Stimulated activated CD4-positive, alpha-beta T cell treated with anti-CD3 and anti-CD28 coated beads, Interleukin-12 subunit alpha, Interleukin-12 subunit beta, amount 100 ng/mL, for 4 hours (primary cell): ENCODE measurements at places on chromosomes 7 and 10.

GRCh38 chr7:157357129-157358040 is 20.6 kb downstream of the DNAJB6 start:
- DNase-seq, result no peak

- no peak for DNase-seq
These were observed 29.4 kb downstream of the RRP12 start for GRCh38 chr10:97371696-97372095.

DNA sequence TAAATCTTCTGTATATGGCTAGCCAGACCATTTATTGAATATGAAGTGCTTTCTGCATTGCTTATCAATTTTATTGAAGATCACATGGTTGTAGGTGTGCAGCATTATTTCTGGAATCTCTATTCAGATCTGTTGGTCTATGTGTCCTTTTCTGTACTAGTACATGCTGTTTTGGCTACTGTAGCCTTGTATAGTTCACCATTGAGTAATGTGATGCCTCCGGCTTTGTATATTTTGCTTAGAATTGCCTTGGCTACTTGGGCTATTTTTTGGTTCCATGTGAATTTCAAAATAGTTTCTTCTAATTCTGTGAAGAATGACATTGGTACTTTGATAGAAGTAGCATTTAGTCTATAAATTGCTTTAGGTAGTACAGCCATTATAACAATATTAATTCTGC is 1187.2 kb downstream of the XPNPEP1 start:
- DNase-seq, result no peak

GRCh38 chr7:34759477-34760125 is 101.6 kb downstream of the NPSR1 start:
- DNase-seq, result no peak

GRCh38 chr10:73110345-73110849 is at the start of gene NUDT13:
Gene NUDT13, plus strand, starts transcription at chr10:73110455. Its CDS starts 3,911 bp downstream, at chr10:73114366.
- DNase-seq, result peak; percentile 22

- no peak for DNase-seq
These were observed at the start of gene SNCG for GRCh38 chr10:86958116-86958900. Gene SNCG, plus strand, starts transcription at chr10:86958599. Its CDS starts 99 bp downstream, at chr10:86958698.

DNA sequence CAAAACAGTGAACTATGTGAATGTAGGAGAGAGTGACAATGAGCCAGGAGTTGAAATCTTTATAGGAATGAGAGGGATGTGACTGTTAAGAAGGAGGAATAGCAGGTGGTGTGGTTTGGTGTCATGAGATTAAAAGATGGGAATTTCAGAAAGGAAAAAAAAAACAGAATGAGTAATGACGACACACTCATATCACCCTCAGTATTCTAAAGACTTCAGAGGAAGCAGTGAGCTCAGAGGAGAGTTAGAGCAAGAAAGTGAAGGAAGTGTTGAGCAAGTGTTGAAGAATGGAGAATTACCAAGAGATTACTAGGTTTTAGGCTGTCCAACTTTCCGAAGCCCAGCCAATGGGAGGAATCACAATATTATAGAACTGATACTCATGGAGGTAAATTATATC is 220.5 kb upstream of the HGF start:
- DNase-seq, result no peak

DNA sequence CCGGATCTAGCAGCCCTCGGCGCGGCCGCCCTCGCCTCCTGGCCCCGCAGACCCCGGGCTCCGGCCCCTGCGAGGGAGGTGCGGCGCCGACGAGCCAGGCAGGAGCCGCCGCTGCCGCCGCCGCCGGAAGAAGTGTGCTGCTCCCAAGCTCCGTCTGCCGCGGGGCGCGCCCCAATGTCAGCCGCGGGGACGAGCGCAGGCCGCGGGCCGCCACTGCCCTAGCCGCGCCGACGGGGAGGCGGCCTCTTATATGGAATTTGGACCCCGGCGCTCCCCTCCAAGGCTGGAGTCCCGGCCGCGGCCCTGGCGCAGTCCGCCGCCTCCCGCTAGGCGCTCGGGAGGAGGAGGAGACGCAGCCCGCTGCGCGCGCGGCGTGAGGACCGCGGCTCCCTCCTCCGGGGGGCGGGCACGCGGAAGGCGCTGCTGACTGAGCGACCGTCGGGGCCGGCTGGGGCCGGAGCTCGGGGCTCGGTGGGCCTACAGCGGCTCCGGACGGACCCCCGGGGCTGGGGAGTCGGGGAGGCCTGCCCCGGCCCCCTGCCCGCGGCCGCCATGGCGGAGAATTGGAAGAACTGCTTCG is at the start of gene TRIM8:
TRIM8 (plus strand) TSS at position 414 of the 580 bp plus-strand sequence; CDS start at position 553, 139 bp downstream.
- DNase-seq, result peak; percentile 52

- no peak for DNase-seq
These were observed 144.2 kb upstream of the TNRC18 start for GRCh38 chr7:5567790-5568189.

- DNase-seq, result no peak
These were observed 357.4 kb downstream of the ABCA13 start for GRCh38 chr7:48528646-48529045.

GRCh38 chr10:49115015-49115795 is at the start of gene VSTM4:
Gene VSTM4, minus strand, starts transcription at chr10:49115522. Its CDS starts 37 bp downstream, at chr10:49115485.
- no peak for DNase-seq

DNA sequence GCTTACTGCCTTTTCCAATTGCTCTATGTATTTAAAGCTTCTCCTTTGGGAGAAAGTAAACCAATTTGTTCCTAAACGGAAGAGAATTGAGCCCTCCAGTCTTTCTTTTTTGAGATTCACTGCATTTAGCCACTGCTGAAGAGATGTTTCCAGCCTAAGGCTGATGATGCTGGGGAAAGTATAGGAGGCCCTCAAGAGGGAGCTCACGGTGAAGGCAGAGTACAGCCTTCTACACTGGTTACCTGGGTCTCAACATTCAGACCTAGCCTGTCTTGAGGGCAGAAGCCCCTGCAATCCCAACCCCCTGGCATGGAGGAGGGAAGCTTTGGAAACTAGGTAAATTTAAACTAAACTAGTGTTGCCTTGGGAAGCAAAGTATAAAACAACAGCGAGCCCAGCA is 316.7 kb upstream of the TPK1 start:
- no peak for DNase-seq

GRCh38 chr10:112963835-112964234 is 13.8 kb downstream of the TCF7L2 start:
- DNase-seq, result no peak

DNA sequence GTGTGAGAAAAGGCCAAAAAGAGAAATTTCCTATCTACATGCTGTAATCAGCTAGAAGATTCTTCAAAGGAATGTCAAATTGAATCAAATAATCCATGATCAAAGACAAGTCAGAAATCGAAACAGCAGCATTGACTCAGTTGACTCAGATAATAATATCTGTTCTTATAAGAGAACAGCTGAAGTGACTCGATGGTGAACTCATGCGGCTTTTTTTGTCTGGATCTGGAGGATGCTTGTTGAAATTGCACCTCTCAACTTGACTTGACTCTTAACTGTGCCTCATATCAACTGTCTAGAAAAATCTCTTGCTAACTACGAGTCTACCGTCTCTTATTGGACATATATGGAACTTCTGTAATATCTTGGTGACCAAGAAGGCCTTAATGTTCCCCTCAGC is 599.5 kb downstream of the PHTF2 start:
- DNase-seq, result no peak

DNA sequence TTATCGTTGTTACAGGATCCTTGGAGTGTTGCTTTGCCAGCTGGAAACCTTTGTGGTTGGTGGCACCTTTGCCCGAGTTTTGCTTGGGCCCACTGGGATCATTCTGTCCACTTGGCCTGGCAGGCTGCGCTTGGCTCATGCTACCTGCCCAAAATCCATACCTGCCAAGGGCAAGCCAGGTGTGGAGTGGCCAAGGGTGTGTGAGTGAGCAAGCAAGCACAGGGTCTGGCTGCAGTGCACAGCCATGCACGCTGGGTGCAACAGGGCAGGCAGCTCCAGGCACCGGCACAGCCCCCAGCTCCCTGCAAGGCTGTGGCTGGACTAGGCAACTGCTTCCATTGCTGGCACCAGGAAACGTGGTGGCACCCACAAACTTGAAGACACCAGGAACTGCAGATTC is 421.8 kb downstream of the ARL4A start:
- DNase-seq, result no peak

DNA sequence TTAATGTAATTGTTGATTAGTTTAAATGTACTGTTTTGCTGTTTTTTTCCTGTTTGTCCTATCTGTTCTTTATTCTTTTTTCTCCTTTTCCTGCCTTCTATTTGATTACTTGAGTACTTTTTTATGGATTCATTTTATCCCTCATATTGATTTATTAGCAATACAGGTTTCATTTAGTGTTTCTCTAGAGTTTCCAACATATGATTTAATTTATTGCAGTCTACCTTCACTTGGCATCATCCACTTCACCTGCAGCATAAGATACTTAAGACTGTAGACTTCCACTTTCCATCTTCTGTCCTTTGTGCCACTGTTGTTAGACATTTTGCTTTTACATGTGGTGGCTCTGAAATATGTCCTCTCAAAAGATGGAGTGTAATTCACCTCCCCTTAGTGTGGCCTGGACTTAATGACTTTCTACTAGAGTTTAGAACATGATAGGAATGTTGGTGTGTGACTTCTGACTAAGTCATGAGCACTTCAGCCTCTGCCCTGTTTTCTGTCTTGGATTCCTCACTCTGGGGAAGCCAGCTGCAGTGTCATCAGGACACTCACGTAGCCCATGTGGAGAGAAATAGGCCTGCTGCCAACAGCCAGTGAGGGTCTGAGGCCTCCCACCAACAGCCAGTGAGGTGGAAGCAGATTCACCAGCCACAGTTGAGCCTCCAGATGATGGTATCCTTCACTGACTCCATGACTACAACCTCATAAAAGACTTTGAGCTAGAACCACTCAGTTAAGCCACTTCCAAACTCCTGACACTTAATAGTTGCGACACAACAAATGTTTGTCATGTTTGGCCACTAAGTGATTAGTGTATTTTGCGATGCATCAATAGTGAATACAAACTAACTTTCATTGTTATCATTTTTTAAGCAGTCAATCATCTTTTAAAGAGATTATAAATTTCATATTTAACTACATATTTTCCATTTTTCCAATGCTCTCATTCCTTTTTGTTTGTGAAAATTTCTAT is 643.5 kb upstream of the DPP6 start:
- DNase-seq, result no peak

GRCh38 chr10:76115131-76115470 is 683.7 kb downstream of the LRMDA start:
- no peak for DNase-seq

GRCh38 chr7:427506-428103 is 92.0 kb downstream of the PDGFA start:
- no peak for DNase-seq

- no peak for DNase-seq
These were observed 27.9 kb downstream of the FAM20C start for GRCh38 chr7:220151-220841.

DNA sequence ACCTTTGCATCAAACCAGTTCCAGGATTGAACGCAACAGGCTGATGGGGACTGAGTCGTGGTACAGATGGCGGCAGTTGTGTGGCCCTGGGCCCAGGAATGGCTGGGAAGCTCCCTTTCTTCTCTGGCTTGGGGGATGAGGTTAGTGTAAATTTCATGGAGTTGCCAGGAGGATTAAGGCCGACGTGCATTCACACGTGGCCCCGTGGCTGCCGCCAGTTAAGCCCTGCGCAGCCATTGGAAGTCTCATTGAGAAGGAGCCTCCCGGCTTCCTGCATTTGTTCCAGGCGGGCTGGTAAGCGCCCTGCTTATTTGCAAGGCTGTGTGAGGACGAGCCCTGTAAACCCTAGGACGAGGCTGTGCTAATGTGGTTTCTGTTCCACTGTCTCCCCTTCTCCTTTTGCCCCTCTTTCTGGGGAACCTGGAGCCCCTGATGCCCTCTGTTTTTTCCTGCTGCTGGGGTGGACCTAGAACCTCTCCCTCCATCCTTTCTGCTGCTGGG is 174.7 kb upstream of the TNRC18 start:
- no peak for DNase-seq

DNA sequence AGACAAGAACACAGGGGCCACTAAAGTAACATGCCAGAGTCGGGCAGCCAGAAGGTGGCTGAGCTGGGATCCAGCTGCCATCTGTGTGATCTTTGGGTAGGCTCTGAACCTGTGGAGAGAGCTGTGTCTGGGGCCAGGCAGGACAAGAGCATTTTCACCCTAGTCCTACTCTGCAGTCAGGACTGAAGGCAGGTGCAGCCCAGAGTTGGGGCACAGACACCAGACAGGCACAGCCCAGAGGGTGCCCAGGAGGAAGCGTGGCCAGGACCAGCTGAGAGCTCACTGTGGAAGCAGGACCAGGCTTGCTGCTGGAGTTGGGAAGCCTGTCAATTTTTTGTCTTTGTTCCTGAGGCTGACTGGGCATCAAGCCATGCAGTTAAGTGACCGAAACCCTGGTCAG is 113.6 kb downstream of the ADCY1 start:
- no peak for DNase-seq

GRCh38 chr7:140674899-140675701 is 2.4 kb downstream of the ADCK2 start:
- DNase-seq, result no peak

GRCh38 chr10:35340975-35341374 is 4.7 kb downstream of the CCNY start:
- DNase-seq, result no peak

DNA sequence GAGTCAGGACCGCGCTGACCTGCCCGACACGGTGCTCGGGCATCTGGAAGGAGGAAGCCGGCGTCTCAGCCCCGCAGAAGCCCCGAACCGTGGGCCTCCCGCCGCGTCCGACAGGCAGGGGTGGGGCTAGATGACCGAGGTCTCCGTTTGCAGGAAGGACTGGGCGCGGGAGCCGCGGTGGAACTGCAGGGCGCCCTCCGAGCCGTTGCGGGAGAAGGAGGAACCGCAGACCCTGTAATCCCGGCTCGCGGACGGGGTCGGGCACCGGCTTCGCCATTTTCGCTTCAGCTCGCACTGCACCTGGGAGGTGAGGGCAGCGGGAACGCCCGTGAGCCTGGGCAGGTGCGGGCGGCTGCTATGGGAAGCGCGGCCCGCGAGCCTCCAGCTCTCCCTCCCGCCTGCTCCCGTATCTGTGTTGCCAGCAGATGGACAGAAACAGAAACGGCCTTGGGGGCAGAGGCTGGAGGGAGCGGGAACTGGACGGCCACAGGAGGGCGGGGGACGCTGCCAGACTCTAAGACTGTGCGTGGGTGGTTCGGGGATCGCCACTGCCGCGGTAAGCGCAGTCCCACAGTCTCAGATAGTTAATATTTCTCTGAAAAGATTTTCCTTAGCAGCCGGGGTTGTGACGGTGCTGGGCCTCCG is 114.1 kb downstream of the VIPR2 start:
- DNase-seq, result no peak

GRCh38 chr7:15407910-15408309 is 153.9 kb downstream of the AGMO start:
- DNase-seq, result no peak
